ENCODE measurements at places on chromosomes 4 and X.

DNA sequence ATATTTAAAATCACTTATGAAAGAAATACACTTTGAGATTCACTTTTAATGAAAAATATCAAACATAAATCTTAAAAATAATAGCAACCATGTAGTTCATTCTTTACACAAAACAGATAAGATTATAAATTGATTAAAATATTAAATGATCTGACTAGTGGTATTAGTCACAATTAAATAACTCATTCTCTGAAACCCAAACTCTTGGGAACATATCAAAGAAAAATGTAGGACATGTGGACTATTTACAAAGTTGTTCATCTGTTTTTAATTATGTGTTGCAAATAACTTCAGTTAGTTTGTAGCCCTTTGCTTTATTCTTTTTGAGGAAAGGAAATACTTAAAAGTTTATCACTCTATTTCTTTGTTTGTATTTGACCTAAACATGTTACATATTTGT lies 9.5 kb upstream of the GUCY1A1 start:
- DNase-seq, result no peak

- DNase-seq, result peak; percentile 34
Observed at GRCh38 chrX:151359931-151360871, 36.8 kb upstream of the VMA21 start.

- no peak for DNase-seq
Observed at GRCh38 chr4:4417886-4418285, 31.0 kb downstream of the NSG1 start.

DNA sequence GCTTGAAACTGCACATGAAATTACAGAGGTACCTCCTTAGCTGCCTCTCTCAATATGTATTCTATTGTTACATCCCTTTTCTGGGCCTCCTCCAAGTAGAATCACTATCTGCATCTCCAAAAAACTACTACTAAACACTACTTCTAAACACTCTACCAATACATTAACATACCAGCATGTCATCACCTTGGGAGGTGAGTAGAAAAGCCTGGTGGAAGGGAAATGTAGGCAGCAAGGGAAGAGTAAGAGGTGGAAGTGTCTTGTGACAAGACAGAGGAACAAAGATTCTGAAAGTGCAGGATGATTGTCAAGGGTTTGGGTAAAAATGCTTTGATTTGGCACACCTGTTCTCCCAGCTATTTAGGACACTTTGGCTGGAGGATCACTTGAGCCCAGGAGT lies 3.5 kb downstream of the AFM start:
- DNase-seq, result no peak

DNA sequence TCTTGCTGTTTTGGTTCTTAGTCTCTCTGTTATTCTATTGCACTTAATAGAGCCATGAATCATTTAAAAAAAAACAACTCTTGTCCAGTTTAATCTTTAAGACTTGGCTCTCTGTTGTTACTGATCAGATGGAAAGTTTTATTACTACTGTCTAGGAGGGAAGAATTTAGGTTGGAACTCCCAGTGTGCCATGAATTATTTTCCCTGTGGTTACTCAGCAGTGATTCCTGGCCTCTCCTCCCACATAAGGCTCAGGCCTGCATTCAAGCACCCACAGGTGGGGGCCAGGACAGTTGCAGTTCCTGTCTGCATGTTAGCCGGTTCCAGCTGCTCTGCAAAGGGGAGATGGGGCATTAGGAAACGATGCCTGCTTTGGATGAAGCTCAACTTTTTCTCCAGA lies 29.8 kb upstream of the ESX1 start:
- no peak for DNase-seq

- no peak for DNase-seq
Observed at GRCh38 chrX:18617407-18617750, 54.5 kb downstream of the RS1 start.

DNA sequence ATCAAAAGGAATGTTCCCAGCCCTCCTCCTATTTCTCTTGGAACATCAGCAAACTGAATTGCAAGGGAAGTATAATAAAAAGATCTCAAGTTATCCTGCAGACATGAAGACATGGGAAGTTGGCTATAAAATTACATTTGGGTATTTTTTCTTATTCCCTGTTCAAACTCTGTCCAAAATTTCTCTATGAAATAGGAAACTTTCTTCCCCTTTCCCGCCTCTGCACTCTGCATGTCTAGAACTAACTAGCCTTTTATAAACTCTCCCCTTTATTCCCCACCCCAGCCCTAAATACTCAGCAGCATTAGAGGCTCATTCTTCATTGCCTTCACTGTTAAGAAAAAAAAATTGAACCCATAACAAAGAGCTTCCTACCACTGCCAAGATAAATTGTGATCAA lies 126.7 kb upstream of the EDNRA start:
- no peak for DNase-seq

DNA sequence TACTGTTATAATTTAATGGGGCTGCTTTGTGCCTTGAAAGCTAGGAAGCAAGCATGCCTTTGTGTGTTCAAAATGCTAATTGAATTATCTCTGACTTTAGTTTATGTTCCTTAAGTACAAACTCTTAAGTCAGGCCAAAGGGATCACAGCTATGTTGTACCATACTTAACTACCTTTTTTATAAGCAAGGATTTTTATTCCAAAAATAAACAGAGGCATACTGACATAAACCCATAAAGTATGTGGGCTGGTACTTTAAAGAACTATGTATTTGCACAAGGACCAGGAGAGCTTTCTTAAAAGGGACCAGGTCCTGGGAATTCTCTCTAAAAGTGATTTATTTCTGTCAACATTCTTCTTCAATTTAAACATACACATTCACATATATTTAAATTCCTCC lies 57.8 kb upstream of the HCCS start:
- no peak for DNase-seq

DNA sequence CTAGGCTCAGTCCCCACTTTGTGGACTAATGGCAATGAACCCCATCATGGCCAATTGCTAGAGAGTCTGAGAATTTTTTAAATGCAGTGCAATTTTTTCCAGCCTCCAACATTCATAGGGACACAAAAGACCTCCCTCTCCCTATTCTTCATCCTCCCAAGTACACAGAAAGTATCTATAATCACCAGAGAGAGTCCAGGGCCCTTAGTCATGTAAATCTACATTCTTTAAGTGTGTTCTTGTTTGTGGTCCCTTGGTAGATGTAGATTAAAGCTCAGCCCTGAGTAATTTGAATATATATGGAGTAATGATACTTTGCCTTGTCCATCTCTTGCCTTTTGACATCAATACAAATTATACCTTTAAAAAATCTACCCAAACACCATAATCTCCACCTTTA lies 51.3 kb upstream of the ATXN3L start:
- no peak for DNase-seq

DNA sequence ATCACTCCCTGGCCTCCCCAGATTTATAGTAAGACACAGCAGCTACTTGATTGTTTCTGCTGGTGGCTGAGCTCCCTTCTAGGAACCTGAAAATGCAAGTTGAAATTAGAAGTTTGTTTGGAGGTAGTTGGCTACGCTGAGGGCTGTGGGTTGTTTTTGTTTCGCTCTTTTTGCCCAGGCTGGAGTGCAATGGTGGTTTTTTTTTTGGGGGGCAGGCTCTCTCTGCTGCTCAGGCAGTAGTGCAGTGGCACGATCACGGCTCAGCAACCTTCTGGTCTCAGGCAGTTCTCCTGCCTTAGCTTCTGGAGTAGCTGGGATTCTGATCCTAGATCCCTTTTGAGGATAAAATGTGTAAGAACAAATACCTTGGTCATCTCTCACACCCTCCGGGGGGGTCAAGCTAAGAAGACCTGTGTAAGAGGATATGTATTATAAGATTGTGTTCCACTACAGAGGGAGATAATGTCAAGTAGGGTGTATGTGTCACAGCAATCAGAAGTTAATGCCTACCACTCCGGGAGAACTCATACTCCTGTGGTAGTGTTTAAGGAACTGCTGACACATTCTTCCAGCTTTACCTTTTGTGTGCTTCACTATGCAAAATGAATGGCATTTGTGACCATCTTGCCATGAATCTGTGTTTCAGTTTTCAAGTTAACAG lies 9.7 kb downstream of the JADE1 start:
- no peak for DNase-seq

GRCh38 chr4:184953971-184954370 lies 64.3 kb upstream of the HELT start:
- DNase-seq, result no peak

GRCh38 chrX:124476562-124476961 lies 130.2 kb downstream of the SH2D1A start:
- no peak for DNase-seq

- DNase-seq, result no peak
Observed at GRCh38 chr4:84495794-84496261, 3.3 kb downstream of the NKX6-1 start.

GRCh38 chrX:23745786-23746185 lies 2.7 kb upstream of the ACOT9 start:
- no peak for DNase-seq

- no peak for DNase-seq
Observed at GRCh38 chr4:140652601-140653000, 83.8 kb upstream of the UCP1 start.

DNA sequence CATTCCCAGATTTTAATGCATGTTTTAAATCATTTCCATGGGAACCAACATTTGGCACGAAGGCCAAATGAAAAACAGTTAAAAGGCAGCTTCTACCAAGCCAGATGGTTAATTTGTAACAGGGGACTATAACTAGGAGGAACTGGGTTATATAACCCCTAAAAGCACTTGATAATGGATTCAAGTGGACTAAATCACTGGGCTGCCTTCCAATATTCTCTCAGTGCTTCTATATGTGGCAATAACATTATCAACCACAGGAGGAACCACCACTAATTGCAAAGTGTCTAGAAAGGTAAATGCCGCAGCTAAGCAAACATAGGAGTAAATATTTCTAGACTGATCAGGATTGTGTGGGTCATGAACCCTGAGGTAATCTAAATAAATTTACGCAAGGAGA lies 391.5 kb downstream of the UBE2NL start:
- no peak for DNase-seq

DNA sequence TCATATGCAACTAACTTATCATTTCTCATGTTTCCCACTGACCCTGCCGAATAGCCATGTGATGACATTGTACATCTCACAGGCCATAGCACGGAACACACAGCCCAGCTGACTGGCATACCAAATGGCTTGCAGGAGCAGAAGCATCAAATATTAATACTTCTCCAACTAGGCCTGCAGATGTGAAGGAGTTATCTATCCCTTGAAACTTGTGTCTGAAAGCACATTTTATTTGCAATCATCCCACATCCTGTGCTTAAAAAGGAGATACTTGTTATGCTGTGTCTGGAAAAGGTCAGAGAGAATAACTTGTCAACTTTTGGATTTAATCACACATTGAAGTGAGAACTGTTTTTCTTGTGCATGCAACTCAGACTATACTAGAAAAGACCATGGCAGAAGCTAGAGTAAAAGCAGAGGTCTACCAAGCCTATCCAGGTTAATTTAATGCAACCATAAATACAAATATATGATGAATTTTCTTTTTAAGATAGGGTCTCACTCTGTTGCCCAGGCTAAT lies 100.4 kb downstream of the IRF2 start:
- DNase-seq, result no peak

DNA sequence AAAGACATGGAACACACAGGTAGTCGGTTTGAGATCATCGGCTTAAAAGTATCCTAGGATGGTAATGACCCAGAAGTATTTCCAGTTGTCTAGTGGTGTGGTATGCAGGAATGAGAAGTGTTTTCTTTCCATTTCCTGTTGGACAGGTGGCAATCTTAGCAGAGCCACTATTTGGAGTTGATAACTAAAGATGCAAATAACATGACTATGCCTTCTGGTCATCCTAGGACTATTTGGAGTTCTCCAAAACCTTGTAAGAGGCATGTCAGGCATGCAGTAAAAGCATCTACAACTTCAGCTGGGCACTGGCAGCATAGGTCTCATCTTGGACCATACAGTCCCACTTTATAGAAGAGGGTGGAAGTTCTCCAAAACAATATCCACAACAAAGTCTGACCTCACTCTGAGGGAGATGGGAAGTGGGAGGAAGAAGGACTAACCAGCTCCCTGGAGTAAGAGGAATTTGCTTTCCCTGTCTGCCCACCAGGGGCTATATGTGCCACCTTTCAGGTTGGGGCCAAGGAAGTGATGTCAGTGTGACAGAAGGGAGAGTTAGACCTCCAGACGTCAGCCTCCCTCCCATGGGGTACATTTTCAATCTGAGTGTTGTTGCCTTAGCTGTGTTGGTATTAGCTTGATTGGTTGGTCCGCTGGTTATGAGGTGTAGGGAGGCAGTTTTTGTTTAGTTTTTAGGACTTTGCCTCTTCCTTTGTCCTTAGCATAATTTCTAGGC lies 101.2 kb upstream of the MYOZ2 start:
- DNase-seq, result no peak

GRCh38 chr4:122775039-122775438 lies 42.5 kb downstream of the BBS12 start:
- no peak for DNase-seq

All from stimulated activated CD4-positive, alpha-beta T cell treated with anti-CD3 and anti-CD28 coated beads, Interleukin-12 subunit alpha, Interleukin-12 subunit beta, amount 100 ng/mL, for 4 hours (primary cell).